ENCODE measurements at places on chromosomes 3 and 15.

- H3K27me3 ChIP-seq = no peaks in the 10 kb centered on the region
- DNase-seq = peak; percentile 76
- H3K4me1 ChIP-seq = peaks cover 6% of the 10 kb centered on the region
- no peak overlapping the region for H3K4me3 ChIP-seq
Measured at GRCh38 chr3:170049146-170050000, 11.6 kb downstream of the GPR160 start.

DNA sequence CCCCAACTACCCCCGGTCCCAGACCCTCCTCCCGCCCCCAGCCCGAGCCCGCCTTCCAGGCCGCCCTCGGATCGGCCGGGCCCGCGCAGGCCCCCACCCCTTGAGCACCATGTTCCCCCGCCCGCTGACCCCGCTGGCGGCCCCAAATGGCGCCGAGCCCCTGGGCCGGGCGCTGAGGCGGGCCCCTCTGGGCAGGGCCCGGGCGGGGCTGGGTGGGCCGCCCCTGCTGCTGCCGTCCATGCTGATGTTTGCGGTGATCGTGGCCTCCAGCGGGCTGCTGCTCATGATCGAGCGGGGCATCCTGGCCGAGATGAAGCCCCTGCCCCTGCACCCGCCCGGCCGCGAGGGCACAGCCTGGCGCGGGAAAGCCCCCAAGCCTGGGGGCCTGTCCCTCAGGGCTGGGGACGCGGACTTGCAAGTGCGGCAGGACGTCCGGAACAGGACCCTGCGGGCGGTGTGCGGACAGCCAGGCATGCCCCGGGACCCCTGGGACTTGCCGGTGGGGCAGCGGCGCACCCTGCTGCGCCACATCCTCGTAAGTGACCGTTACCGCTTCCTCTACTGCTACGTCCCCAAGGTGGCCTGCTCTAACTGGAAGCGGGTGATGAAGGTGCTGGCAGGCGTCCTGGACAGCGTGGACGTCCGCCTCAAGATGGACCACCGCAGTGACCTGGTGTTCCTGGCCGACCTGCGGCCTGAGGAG is 472 bp downstream of the CHST14 start:
- DNase-seq = no peak
- H3K4me3 ChIP-seq = peak overlapping the region; percentile 93
- no peaks in the 10 kb centered on the region for H3K27me3 ChIP-seq
- H3K36me3 ChIP-seq = peaks cover 8% of the 10 kb centered on the region
- H3K27ac ChIP-seq = peak overlapping the region; percentile 73
- H3K4me1 ChIP-seq = peaks cover 21% of the 10 kb centered on the region

GRCh38 chr15:87689716-87690115 is 566.8 kb downstream of the NTRK3 start:
- no peaks in the 10 kb centered on the region for H3K36me3 ChIP-seq
- no peaks in the 10 kb centered on the region for H3K27me3 ChIP-seq
- no peak overlapping the region for H3K4me3 ChIP-seq
- DNase-seq = no peak
- H3K27ac ChIP-seq = no peak overlapping the region

DNA sequence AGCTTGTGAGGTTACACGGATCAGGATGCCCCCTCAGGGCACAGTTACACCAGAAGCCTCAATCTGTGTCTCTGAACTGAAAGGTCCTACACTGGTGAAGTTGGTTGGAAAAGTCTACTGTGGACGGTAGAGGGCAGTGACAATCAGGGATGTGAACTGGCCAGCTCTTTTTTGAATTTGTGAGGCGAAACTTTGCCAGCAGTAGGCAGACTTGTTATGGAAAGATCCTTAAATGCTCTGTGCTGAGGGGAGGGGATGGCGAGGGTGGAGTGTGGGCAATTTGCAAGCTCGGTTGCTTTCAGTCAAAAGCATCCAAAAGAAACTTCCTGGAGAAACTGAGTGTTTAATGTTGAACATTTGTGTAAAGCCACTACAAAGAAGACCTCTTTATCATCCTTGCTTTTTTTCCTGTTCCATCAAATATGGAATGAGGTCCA is 127.4 kb upstream of the ABHD17C start:
- H3K4me1 ChIP-seq = peaks cover 7% of the 10 kb centered on the region
- peak; percentile 74 for DNase-seq
- no peaks in the 10 kb centered on the region for H3K27me3 ChIP-seq
- H3K27ac ChIP-seq = no peak overlapping the region

DNA sequence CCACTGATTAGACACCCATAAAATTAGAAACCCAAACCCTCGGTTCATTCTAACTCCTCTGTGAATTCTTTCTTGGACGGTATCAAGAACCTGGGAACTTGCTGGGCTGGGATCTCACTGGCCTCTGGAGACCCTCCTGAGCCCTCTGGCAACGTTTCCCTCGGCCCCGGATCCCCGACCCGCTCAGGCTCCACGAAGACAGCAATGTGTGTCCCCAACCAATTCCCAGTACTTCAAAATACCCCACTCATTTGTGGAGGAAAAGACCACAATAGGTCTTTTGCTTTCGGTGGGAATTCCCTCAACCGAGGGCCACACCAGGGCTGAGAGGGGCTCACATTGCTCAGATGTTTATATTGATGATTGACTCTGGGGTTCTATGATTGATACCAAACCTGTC is 117.9 kb upstream of the PRR20G start:
- H3K4me3 ChIP-seq = no peak overlapping the region
- H3K36me3 ChIP-seq = no peaks in the 10 kb centered on the region
- H3K4me1 ChIP-seq = no peaks in the 10 kb centered on the region
- no peaks in the 10 kb centered on the region for H3K27me3 ChIP-seq
- H3K27ac ChIP-seq = no peak overlapping the region
- no peak for DNase-seq

DNA sequence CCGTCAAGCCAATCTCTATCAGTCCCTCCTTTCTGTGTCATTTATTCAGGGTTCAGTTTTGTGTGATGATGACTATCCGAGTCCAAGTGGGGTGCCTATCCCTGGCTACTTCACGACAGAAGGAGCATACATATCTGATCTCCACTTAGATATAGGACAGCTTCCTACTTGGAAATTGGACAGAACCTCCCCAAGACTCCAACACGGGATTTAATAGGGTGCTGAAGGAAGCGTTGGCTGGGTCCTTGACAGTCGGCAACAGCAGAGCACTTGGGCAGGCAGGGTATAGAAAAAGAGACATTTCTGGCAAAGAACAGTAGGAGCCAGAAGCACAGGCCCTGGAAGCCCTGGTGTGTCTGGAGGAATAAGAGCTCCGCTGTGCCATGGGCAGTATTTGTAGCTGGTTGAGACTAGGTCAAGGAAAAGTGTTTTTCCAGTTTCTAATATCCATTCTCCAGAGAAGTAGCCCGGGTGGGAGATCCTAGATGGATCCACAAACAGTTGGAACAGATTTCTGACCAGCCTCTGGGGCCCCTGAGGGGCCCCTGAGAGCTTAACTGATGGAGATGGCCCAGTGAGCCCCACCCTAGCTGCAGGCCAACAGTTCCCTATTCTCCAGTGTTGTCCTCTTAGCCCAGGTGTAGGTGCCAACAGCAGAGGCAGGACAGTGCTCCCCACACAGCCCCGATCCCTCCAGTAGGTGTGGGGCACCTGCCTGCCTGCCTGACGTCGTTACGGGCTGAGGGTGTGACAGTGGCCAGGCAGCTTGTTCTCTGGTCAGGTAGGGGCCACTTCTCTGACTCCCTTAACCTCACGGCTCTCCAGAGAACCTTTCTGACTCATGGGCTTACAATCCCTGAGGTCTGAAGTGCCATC is 130.8 kb downstream of the CHCHD6 start:
- H3K27me3 ChIP-seq = no peaks in the 10 kb centered on the region
- no peak for DNase-seq
- no peak overlapping the region for H3K27ac ChIP-seq
- H3K36me3 ChIP-seq = no peaks in the 10 kb centered on the region
- no peaks in the 10 kb centered on the region for H3K4me1 ChIP-seq

GRCh38 chr3:45026957-45027356 is 854 bp downstream of the CLEC3B start:
- H3K4me1 ChIP-seq = peaks cover 25% of the 10 kb centered on the region
- no peak overlapping the region for H3K4me3 ChIP-seq
- H3K27ac ChIP-seq = peak overlapping the region; percentile 12
- H3K36me3 ChIP-seq = no peaks in the 10 kb centered on the region

- H3K4me1 ChIP-seq = no peaks in the 10 kb centered on the region
- no peaks in the 10 kb centered on the region for H3K27me3 ChIP-seq
- H3K4me3 ChIP-seq = no peak overlapping the region
- H3K36me3 ChIP-seq = no peaks in the 10 kb centered on the region
- no peak overlapping the region for H3K27ac ChIP-seq
Measured at GRCh38 chr3:62968128-62968527, 92.9 kb upstream of the CADPS start.

DNA sequence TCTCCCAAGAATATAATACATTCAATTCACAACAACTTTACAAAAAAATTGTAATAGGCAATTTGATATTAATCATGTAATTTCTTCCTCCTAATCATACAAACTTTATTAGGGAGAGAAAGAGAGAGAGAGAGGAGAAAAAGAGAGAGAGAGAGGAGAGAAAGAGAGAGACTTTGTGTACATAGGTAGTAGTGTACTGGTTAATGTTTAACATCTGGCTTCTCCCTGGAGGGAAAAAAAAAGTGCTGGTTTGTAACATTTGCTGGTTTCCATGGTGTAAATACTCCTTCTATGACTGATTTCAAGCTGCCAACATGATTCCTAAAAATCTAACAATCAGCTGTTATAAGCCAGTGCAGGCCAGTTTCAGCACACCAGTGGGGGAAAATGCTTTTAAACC is 98.0 kb upstream of the ARHGEF26 start:
- DNase-seq = no peak
- no peaks in the 10 kb centered on the region for H3K36me3 ChIP-seq
- no peak overlapping the region for H3K27ac ChIP-seq

GRCh38 chr3:179067839-179068238 is 3.8 kb downstream of the ZMAT3 start:
- no peaks in the 10 kb centered on the region for H3K27me3 ChIP-seq
- H3K4me1 ChIP-seq = no peaks in the 10 kb centered on the region
- H3K36me3 ChIP-seq = peaks cover 12% of the 10 kb centered on the region
- H3K27ac ChIP-seq = no peak overlapping the region
- DNase-seq = no peak
- H3K4me3 ChIP-seq = no peak overlapping the region

DNA sequence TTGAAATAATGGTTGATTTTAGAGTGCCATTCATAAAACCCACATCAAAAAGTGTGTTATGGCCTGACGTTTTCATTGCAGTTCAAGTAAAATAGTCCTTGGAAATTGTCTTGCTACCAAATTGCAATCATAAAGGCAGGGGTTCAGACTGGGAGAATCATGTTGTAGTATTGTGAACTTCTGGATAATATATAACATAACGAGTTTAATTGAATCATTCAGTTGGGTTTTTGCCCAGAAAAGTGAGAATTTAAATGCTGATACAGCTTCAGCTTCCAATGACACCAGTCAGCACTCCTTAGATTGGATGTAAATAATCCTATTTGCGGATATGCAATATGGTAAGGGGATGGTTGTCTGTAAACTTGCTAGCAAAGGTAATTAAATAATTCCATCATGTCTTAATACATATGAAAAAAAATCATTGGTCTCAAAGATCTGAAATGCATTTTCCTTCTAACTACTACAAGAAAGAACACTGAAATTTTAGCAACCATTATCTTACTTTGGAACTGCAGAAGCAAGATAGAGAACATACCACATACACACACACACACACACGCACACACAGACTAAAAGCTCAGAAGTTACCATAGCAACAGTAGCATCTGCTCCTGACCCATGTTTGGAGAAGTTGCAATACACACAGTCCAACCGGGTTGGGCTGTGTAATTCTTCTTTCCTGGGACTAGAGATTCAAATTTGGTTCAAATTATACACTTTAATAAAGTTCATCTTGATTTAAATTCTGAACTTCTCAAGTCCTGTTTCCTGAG is 686.2 kb upstream of the NR2F2 start:
- no peak overlapping the region for H3K4me3 ChIP-seq
- H3K27me3 ChIP-seq = no peaks in the 10 kb centered on the region
- H3K36me3 ChIP-seq = no peaks in the 10 kb centered on the region
- no peak overlapping the region for H3K27ac ChIP-seq

GRCh38 chr15:55254916-55255679 is 34.5 kb downstream of the RAB27A start:
- no peak overlapping the region for H3K27ac ChIP-seq
- peaks cover 10% of the 10 kb centered on the region for H3K4me1 ChIP-seq
- no peak for DNase-seq
- H3K36me3 ChIP-seq = no peaks in the 10 kb centered on the region

DNA sequence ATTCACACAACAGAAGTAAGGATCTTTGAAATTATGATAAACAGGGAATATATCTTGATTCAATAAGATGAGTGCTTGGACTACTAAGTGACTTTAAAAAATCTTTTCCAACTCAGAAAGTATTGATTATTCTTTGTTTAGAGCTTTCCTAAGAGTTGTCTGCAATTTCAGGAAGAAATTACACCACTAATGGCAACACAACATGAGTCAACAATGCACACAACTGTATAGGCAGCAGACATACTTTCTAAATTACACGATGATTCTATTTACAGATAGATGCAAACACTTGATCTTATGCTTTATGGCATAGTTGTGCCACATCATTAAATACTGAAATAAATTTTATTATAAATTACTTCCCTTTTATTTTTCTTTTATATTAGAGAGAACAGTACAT is 4.4 kb downstream of the NAA50 start:
- H3K4me3 ChIP-seq = no peak overlapping the region
- H3K4me1 ChIP-seq = peaks cover 15% of the 10 kb centered on the region
- no peaks in the 10 kb centered on the region for H3K27me3 ChIP-seq
- no peaks in the 10 kb centered on the region for H3K36me3 ChIP-seq

DNA sequence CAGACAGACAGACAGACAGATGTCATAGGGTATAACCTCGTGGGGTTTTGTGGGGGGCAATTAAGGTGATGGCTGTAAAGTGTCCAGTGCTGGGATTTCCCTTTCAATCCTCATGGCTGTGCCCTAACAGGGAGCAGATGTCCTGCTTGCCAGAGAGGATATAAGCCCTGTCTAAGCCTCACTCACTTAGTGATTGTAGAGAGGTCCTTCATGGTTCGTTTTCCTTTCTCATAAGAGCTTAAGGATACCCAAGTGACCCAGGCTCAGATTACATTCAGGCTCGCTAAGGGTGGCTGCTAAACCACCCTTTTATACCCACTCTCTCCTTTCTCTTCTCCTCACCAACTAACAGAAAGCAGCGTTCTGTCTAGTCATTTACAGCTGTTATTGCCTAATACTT is 19.2 kb downstream of the LYSMD2 start:
- no peak overlapping the region for H3K27ac ChIP-seq
- no peak for DNase-seq

DNA sequence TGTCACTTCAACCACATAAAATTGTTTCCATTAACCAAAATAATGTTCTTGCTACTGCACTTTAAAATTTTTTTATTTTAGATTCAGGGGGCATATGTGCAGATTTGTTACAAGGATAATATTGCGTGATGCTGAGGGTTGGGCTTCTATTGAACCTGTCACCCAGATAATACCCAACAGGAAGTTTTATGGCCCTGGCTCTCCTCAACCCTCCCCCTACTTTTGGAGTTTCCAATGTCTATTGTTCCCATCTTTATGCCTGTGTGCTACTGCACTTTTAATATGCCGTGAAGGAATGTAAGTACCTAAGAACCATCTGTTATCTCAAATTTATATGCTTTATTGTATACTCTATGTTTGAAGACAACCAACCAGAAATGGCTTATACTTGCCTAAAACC is 42.0 kb upstream of the IMPG2 start:
- no peak for DNase-seq
- no peaks in the 10 kb centered on the region for H3K4me1 ChIP-seq
- no peaks in the 10 kb centered on the region for H3K36me3 ChIP-seq
- H3K27me3 ChIP-seq = no peaks in the 10 kb centered on the region
- H3K27ac ChIP-seq = no peak overlapping the region
